ENCODE measurements at places on chromosomes 11 and 22. TPM values are rescaled to one million over a fixed set of nuclear protein-coding genes. Genes with fewer than 3 reads are reported as not detected.

TRAF6 gene
- 15.5 TPM for total RNA-seq

RIC3 gene
- 3.1 TPM for total RNA-seq

RASGRP2 gene
- total RNA-seq, result 30.4 TPM

PHF21A gene
- 34.5 TPM for total RNA-seq

CEP164 gene
- total RNA-seq, result 14.6 TPM

ARSA gene
- 31.2 TPM for total RNA-seq

MRGPRX3 gene
- not detected for total RNA-seq

TMPRSS6 gene
- not detected for total RNA-seq

MS4A4A gene
- total RNA-seq, result 10.0 TPM

DDTL gene
- total RNA-seq, result not detected

APOA4 gene
- not detected for total RNA-seq

OR52N4 gene
- not detected for total RNA-seq

GGTLC2 gene
- not detected for total RNA-seq

C11orf52 gene
- total RNA-seq, result 2.5 TPM

OR51I1 gene
- total RNA-seq, result not detected

P4HA3 gene
- 0.54 TPM for total RNA-seq

MORC2 gene
- 24.4 TPM for total RNA-seq

ZNF214 gene
- 1.5 TPM for total RNA-seq

GLYAT gene
- total RNA-seq, result 0.20 TPM

TRIM51 gene
- not detected for total RNA-seq

TUBA8 gene
- 91.5 TPM for total RNA-seq

OR52L1 gene
- total RNA-seq, result not detected

HRAS gene
- 44.0 TPM for total RNA-seq

HTR3A gene
- total RNA-seq, result not detected

UBQLNL gene
- 0.21 TPM for total RNA-seq

MUC5AC gene
- not detected for total RNA-seq

CRYBA4 gene
- total RNA-seq, result not detected

PTPRJ gene
- 6.3 TPM for total RNA-seq

KCNJ11 gene
- 11.6 TPM for total RNA-seq

KCNQ1OT1 gene
- total RNA-seq, result 0.45 TPM

GLYATL2 gene
- not detected for total RNA-seq

OR4C13 gene
- not detected for total RNA-seq

TPBGL gene
- total RNA-seq, result 0.19 TPM

POU2F3 gene
- total RNA-seq, result not detected
